Caco-2 (cell line): ENCODE measurements at places on chromosomes 4 and X. TPM values are rescaled to one million over a fixed set of nuclear protein-coding genes. Genes with fewer than 3 reads are reported as not detected.
A peak's percentile ranks its signal among the peaks of the same experiment; 100 is the strongest.

DNA sequence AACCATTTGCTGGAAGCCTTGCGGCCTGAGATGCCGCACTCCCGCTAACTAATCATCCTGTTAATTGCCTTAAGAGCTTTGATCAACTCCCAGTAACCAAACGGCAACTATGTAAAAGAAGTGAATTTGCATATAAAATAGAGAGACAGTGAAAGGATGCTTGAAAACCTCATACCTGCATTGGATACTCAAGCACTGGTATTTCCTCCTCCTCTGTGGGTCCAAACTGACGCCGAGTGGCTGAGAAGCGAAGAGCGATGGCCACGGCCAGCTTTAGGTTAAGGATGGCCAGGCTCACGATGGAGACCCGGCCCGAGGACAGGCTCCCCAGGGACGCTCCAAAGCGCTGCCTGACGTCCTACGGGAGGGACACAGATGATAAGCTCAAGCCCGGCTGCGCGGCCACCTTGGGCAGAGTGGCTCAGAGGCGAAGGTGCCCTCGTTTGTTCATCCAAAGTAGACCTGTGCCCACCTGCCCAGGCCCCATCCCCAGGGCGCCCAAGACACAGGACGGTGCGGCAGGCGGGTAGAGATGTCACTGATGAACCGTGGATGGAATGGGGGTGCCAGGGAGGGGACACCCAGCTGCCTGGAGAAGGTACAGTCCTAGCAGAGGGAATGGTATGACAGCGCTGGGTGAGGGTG, 43.6 kb downstream of the ACOX3 start:
- DNase-seq, result no peak

GRCh38 chr4:48539597-48539996, 49.5 kb downstream of the ZAR1 start:
- DNase-seq, result no peak

GRCh38 chr4:100548200-100548560, 30.4 kb upstream of the EMCN start:
- no peak for DNase-seq

DNA sequence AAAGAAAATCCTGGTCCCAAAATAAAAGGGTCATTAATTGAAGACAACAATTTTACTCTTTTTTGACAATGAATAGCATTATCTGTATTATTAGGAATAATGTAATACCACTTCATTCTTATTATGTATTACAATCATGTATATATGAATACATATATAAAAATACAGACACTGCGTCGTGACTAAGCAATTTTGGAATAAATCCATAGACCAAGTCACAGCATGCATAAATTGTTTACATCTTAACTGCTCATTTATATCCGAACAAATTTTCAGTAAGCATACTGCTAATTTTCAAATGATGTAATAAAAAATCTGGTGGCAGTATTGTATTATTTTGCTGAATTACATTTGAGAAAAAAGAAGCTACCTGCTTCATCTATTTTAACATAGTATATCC, 321.6 kb upstream of the PITX2 start:
- no peak for DNase-seq

GRCh38 chr4:14871676-14872430, 130.4 kb upstream of the CPEB2 start:
- peak; percentile 4 for DNase-seq

DNA sequence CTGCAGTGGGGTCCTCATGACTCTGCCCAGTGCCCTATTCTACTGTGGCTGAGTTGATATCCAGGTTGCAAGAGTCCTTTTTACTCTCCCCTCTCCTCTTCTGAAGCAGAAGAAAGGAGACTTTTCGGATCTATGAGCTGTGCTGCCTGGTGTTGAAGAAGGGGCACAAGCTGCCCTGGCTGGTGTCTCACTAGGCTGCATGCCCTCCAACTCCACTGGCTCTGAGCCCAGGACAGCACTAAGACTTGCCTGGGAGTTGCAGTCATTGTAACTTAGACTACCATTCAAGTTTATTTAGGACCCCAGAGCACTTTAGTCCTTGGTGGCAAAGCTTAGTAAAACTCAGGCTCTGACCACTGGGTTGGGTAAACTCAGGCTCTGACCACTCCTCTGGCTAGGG, 89.4 kb downstream of the GABRB1 start:
- no peak for DNase-seq

DNA sequence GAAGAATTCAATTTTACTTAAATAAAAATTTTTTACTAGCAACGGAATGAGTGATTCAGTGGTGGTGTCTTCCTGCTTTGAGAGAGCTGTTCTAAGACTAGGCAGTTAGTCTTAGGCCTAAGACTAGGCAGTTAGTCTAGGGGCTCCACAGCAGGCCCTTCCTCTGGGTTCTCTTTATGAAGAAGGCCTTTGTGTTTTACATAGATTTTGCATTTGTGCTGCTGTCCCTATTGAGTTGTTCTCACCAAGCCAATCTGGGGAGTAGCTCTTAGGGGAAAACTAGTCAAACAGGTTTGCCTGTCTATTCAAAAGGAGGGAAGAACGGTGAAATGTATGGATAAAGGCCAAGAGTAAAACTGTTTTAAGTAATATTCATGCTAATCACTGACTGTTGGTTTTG, 7.6 kb downstream of the UGT8 start:
- DNase-seq, result no peak

GRCh38 chr4:6085028-6085690, 66.9 kb upstream of the C4orf50 start:
- no peak for DNase-seq

HSFX1 gene
- 0.23 and 0.37 TPM in 2 replicates for total RNA-seq

FMR1NB gene
- not detected in 2 replicates for total RNA-seq

MCTS1 gene
- 50.5 and 55.8 TPM in 2 replicates for total RNA-seq

FGD1 gene
- total RNA-seq, result 4.1 and 4.2 TPM in 2 replicates

ARSJ gene
- total RNA-seq, result 7.3 and 10.1 TPM in 2 replicates
